Renal cortical epithelial cell (primary cell): ENCODE measurements at places on chromosomes 12 and 14. TPM values are rescaled to one million over a fixed set of nuclear protein-coding genes. Genes with fewer than 3 reads are reported as not detected.

Gene MIP
- 0.15 TPM in 1 of 2 replicates, not detected in the other for total RNA-seq

Gene MSI1
- total RNA-seq: 0.15 TPM in 1 of 2 replicates, not detected in the other

Gene NANOG
- total RNA-seq: not detected in 2 replicates

Gene ATXN3
- total RNA-seq: 55.6 and 81.6 TPM in 2 replicates

Gene TPH2
- total RNA-seq: 0.05 TPM in 1 of 2 replicates, not detected in the other

Gene CLEC2A
- total RNA-seq: not detected in 2 replicates

Gene ATXN2
- total RNA-seq: 7.8 and 59.4 TPM in 2 replicates

Gene MANSC4
- not detected in 2 replicates for total RNA-seq

Gene BHLHE41
- total RNA-seq: 6.1 and 16.0 TPM in 2 replicates

Gene SIX6
- not detected in 2 replicates for total RNA-seq

Gene TAS2R46
- 5.3 TPM in 1 of 2 replicates, not detected in the other for total RNA-seq

Gene GPR84
- not detected in 2 replicates for total RNA-seq

Gene NCAPD2
- total RNA-seq: 28.1 and 138 TPM in 2 replicates

Gene HOXC6
- total RNA-seq: 0.35 and 6.0 TPM in 2 replicates

Gene RNASE2
- total RNA-seq: not detected in 2 replicates

Gene CCDC196
- not detected in 2 replicates for total RNA-seq

Gene ASIC1
- total RNA-seq: 0.30 TPM in 1 of 2 replicates, not detected in the other

Gene GLIPR1L1
- total RNA-seq: not detected in 2 replicates

Gene HCAR1
- total RNA-seq: 0.60 and 0.87 TPM in 2 replicates

Gene OR4E2
- total RNA-seq: not detected in 2 replicates

Gene B4GALNT1
- 0.20 and 1.4 TPM in 2 replicates for total RNA-seq

Gene ACSS3
- 8.5 and 19.8 TPM in 2 replicates for total RNA-seq

Gene RITA1
- total RNA-seq: 27.1 and 31.1 TPM in 2 replicates

Gene TULP3
- 15.5 and 27.1 TPM in 2 replicates for total RNA-seq

Gene IL26
- not detected in 2 replicates for total RNA-seq

Gene NTS
- total RNA-seq: not detected in 2 replicates

Gene APOLD1
- 1.5 and 3.6 TPM in 2 replicates for total RNA-seq

Gene ADCY4
- 0.40 and 2.6 TPM in 2 replicates for total RNA-seq

Gene DEPDC4
- total RNA-seq: 1.9 and 2.4 TPM in 2 replicates

Gene SMOC1
- 0.10 TPM in 1 of 2 replicates, not detected in the other for total RNA-seq

Gene HOXC5
- total RNA-seq: 0.80 TPM in 1 of 2 replicates, not detected in the other

Gene SOCS4
- total RNA-seq: 23.1 and 34.7 TPM in 2 replicates
